ENCODE measurements at places on chromosomes 5 and 9.

GRCh38 chr5:39451276-39451941 is 26.6 kb upstream of the DAB2 start:
- no peak for DNase-seq

DNA sequence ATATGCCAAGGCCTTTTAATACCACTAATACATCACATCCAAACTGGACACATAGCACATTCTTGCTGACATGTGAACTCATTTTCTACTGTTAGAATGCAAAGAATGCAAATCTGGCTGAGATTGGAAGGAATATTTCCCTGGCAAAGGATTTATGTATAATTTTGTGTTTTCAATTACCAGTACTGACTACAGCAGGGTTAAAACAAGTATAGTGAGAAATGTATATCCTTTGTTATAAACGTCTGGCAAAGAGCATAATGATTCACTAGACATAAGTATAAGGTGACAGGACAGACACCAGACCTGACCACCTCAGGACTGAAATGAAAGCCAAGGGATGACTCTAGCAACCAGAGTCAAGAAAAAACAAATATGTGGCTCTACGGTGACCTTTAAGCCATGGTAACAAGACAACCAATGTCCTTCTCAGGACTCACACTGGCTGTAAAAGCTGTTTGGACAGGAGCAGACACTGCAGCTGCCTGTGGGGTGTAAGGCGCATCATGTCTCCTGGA is 95.0 kb downstream of the MRPS27 start:
- no peak for DNase-seq

- DNase-seq, result no peak
Measured at GRCh38 chr5:1670351-1670750, 129.3 kb downstream of the MRPL36 start.

- no peak for DNase-seq
Measured at GRCh38 chr9:37836386-37836785, 35.8 kb downstream of the DCAF10 start.

DNA sequence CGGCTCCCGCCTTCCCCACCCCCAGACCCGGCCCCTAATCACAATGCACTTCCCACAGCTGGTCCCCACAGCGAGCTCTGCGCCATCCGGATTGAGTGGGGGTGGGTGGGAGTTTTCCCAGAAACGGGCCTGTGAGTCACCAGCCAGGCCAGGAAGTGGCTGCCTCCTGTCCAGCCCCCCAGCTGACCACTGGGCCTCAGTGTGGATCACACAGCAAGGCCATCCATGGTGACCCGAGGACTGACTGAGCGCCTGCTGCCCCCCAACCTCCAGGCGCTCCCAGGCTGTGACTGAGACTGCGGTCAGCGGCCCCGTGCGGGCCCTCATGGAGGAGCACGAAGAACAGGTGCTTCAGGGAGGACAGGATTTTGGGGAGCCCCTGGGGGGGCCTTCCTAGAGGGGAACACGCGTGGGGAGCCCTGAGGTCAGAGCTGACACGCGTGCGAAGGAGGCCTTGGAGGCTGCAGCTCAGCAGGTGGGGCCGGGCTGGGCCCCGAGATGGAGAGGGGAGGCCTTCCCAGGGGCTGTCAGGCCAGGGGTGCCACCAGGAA is 48.3 kb upstream of the EGFL7 start:
- no peak for DNase-seq

DNA sequence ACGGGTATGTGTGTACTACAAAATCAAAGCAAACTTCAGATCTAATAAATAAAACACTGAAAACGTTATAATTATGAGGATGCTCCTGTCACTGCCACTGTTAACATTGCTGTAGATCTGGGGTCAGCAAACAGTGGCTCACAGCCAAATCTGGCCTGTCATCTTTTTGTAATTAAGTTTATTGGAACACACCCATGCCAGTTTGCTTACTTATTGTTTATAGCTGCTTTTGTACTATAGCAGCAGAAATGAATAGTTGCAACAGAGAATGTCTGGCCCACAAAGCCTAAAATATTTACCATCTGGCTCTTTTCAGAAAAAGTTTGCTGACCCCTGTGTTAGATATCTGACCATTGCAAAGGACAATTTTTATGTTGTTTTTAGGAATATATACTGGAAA is 32.1 kb downstream of the PRRC1 start:
- no peak for DNase-seq

DNA sequence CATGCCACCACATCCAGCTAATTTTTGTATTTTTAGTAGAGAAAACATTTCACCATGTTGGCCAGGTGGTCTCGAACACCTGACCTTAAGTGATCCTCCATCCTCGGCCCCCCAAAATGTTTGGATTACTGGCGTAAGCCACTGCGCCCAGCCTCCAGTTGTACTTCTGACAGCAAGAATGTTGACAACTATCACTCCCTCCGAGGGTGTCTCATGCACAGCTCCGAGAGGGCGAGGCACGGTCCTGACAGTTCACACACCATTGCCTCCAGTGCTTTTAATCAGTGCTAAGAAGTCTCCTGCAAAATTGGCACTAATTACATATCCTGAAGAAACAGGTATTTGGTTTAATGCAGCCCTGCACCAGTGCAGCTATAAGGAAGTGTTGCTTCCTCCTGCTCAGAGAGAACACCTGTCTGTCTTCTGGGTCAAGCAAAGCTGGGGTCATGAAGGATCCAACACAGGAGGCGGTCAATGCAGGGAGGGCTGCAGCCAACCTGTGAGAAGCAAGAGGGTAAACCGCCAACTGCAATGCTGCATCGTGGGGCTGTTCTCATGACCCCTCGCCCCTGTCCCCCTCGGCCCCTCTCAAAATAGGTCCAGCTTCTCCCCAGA is 184.0 kb downstream of the MED10 start:
- no peak for DNase-seq

GRCh38 chr9:91694081-91694870 is 255.8 kb downstream of the ROR2 start:
- DNase-seq, result no peak
